ENCODE measurements at places on chromosomes 3 and 15. TPM values are rescaled to one million over a fixed set of nuclear protein-coding genes. Genes with fewer than 3 reads are reported as not detected.

GRCh38 chr3:155739154-155739553 is 5.7 kb downstream of the PLCH1 start:
- DNase-seq, result peak; percentile 43

- no peak for DNase-seq
Observed at GRCh38 chr3:129461461-129462146, 21.6 kb downstream of the IFT122 start.

GRCh38 chr3:144424606-144425005 is 453.0 kb downstream of the DIPK2A start:
- DNase-seq, result no peak

DNA sequence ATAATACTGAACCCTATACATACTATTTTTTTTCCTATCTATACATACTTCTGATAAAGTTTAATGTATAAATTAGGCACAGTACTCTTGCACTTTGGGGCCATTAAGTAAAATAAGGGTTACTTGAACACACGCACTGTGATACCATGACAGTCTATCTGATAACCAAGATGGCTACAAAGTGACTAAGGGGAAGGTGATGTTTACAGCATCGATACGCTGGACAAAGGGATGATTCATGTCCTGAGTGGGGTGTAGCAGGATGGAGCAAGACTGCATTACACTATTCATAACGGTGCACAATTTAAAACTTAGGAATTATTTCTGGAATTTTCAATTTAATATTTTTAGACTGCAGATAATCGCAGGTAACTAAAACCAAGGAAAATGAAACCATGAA is 30.0 kb upstream of the SLC2A2 start:
- peak; percentile 35 for DNase-seq

Gene PLCB2
- not detected for total RNA-seq

Gene CSTA
- 11.0 TPM for total RNA-seq

Gene SH3GL3
- not detected for total RNA-seq

Gene PPM1L
- 1.4 TPM for total RNA-seq
